Skeletal muscle cell (primary cell): ENCODE measurements at places on chromosomes 3 and 15.

GRCh38 chr3:126358038-126358815 is 1.0 kb upstream of the KLF15 start:
- no peak for DNase-seq

- DNase-seq, result no peak
These were observed 52.9 kb downstream of the EIF4E3 start for GRCh38 chr3:71672340-71672739.

DNA sequence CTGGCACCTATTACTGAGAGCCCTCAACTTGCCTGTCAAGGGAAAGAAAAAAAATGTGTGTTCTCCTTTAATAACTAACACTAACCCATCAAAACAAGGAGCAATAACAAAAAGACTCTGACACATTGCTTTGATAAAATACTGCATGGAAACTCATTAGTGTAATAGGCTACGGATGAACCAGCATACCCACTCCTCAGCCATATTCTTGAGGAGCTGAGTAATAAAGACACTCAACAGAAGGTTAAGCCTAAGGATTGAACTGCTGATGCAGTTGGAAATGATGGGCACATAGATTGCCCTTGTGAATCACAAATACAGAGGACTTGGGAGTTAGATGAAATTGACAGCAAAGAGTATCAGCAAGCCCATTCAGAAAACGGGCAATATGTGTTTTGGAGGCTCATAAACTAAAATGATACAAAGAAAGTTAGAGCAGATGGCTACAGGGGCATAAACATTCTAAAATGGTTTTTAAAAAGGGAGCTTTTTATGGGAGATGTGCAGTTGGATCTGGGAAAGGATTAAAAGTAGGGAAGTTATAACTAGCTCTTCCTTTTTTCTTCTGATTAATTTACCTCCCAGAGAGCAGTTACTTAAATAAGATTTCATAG is 447.6 kb upstream of the IL12A start:
- DNase-seq, result no peak

DNA sequence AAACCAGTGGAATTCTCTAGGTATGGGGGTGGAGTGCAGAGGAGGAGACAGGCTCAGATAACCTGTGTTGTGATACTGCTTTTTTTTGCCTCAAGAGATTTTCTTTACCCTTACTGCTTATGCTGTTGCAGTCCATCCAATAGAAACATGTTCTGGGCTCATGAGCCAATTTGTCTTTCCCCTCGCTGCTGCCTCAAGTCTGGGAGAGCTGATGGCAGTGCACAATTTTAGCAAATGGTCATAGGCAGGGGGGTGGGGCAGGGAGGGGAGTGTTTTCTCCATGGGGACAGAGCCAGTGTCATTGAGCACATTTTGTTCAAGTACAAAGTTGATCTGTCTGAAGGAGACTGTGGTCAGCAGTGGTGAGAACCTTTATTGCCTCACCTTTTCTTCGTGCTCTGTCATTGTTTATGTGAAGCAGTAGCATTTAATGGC is 134.9 kb downstream of the MBNL1 start:
- DNase-seq, result peak; percentile 54

GRCh38 chr3:123099331-123100192 is 32.7 kb downstream of the PDIA5 start:
- no peak for DNase-seq

GRCh38 chr3:107752202-107752990 is 229.6 kb downstream of the BBX start:
- no peak for DNase-seq

DNA sequence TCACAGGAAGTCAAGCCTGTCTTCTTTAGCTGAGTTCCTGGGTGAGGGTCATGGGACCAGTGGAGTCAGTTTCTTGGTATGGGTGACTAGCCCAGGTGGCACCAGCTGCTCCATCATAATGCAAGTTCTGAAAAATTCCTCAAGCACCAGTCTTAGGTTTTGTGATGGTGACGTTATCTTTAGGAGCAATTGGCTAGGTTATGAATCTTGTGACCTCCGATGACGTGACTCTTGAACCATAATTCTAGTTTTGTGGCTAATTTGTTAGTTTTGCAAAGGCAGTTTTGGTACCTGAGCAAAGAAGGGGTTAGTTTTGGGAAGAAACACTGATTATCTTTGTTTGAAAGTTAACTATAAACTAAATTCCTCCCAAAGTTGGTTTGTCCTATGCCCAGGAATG is 608.4 kb downstream of the VGLL3 start:
- no peak for DNase-seq
